ENCODE measurements at places on chromosomes 5 and 9.

DNA sequence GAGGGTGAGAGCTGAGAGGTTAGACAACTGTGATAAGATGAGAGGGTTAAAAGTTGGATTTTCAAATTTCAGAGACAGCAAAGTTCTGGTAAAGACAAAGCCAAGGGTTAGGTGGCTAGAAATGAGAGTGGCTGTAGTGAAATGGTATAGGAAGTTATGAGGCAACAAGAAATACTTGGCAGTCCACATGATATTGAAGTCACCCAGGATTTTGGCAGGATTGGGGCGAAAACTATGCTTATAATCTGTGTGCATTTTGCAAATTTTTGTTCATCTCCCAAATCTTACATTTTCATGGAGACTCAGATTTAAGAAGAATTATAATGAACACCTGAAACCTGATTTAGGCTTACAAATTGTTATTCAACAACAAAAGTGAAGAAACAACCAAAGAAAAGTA, 35.6 kb downstream of the C9 start:
- DNase-seq, result no peak

GRCh38 chr5:5605170-5605764, 182.8 kb downstream of the ICE1 start:
- no peak for DNase-seq

GRCh38 chr9:109604781-109605180, 106.7 kb upstream of the PTPN3 start:
- no peak for DNase-seq

GRCh38 chr5:135569755-135570452, 8.9 kb downstream of the CXCL14 start:
- DNase-seq, result peak; percentile 90

DNA sequence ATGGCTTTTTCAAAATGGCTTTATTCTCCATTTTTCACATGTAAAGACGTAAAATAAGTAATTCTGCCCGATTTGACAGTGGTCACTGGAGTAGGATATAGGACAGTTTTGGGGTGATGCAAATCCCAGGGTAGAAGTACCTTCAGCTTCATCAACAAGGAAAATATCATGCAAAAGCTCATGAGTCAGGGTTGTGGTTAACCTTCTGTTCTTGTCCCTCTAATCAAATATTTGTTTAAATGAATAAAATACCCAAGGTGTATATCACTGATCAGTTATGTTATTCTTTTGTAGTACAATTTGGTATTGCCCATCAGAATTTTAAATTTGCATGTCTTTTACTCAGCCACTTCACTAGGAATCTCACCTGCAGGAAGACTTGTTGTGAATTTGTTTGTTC, 40.0 kb downstream of the FBXL7 start:
- DNase-seq, result no peak

- no peak for DNase-seq
Measured at GRCh38 chr9:100058699-100059579, 39.9 kb downstream of the ERP44 start.

DNA sequence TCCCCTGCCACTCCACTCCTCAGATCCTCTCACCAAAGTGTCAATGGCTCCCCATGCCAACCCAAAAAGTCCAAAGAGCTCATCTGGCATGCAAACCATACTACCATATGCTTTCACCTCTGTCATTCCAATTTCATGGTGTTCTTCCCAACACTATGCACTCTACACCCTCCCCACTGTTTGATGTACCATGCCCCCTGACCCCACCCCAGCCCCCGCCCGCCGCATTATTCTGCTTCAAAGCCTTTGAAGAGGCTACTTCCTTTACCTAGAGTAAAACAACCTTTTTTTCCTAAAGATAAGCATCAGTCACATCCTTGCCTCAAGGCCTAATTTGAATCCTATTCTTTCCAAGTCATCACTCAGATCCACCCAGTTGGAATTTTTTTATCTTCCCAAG, 226.3 kb downstream of the DEPDC1B start:
- peak; percentile 57 for DNase-seq

DNA sequence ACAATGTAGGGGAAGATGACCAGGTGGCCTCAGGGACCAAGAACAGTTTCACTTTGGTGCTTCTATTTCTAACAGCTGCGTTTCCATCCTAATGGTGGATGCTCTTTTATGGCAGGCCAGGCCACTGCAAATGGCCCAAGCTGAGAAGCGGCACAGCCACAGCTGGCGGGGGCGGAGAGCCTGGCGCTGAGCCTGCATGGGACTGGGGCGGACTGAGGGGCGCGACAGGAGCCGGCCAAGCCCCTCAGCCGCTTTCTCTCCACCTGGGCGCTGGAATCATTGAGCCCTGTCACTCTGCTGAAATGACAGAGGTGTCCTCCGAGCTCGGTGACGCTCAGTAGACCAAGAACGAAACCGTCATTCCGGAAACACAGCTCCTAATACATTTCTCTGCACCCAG, 317.3 kb upstream of the PDE4D start:
- no peak for DNase-seq
